ENCODE measurements at places on chromosomes 16 and 17. TPM values are rescaled to one million over a fixed set of nuclear protein-coding genes. Genes with fewer than 3 reads are reported as not detected.

MPV17L gene
- polyA plus RNA-seq, result not detected

TNS4 gene
- 0.16 TPM for polyA plus RNA-seq

HASPIN gene
- polyA plus RNA-seq, result 0.40 TPM

OR1F1 gene
- 0.70 TPM for polyA plus RNA-seq

SLC52A1 gene
- not detected for polyA plus RNA-seq

CDRT15L2 gene
- polyA plus RNA-seq, result not detected
